ENCODE measurements at places on chromosomes 4 and X.

DNA sequence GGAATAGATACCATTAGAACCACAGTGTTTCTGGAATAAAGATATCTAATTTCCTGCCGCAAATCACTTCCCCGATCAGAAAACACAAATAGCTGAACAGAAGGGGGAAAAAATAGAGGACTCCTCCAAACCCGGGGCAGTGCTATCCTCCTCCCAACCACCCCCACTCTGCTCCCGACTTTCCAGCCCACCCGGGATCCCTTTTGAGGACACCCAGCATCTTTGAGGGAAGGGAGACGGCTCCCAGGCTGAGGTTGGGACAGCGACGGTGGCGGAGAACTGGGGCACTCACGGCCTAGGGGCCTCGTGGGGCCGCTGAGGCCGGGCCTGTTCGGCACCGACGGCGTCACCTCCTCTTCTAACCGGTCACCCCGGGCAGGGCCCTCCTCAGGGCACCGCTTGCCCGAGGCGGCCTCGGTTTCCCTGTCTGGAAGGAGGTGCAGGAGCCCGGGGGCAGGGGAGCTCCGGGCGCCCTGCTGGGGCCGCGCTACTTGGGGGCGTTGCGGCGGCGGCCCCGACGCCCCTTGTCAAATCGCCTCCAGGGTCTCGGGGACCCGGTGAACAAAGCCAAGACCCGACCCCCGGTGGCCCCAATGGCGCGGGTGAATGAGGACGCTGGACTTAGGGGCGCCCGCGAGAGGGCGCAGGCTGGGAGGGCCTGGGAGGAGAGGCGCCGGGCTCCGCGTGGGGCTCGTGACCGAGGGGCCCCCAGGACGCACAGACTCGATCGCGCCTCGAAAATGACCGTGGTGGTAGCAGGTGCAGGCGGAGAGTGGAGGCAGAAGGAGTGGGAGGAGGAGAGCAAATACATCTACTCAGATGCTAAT lies 6.9 kb upstream of the ARX start:
- DNase-seq = no peak

- DNase-seq = no peak
Measured at GRCh38 chrX:112961981-112962380, 121.3 kb upstream of the AMOT start.

GRCh38 chrX:2863646-2864045 lies 34.9 kb downstream of the GYG2 start:
- DNase-seq = no peak

DNA sequence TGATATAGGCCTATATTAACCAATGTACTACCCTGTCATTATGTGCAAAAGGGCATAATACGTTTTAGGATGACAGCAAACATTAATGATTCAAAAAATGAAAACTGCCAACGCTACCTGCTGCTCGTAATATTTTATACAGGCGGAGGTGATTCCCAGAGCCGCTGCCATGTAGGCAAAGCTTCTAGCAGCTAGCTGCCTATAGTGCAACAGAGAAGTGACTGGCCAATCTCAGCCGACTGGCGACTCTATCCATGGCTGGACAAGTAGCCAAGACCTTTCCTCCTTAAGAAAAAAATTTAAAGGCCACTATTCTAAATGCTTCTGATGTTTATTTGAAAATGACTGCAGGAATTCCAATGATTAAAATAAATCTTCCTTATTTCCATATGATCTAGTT lies 1.9 kb downstream of the PPARGC1A start:
- DNase-seq = no peak

DNA sequence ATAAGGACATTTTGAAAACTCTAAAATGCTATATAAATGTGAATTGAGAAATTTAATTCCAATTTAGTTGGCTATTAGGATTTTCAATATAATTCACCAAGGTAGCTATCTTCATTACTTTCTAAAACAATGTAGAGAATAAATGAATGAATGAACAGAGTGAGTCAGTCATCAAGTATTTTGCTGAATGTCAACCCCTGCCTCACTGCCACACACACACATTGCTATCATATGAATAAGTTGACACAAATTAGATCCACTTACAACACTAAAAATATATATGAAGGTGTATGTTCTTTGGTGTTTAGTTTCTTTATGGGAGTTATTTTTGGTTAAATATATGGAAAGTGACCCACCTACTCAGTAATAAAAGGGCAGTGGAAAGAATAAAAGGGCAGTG lies 141.4 kb upstream of the SMIM10 start:
- no peak for DNase-seq

GRCh38 chrX:68659786-68660185 lies 12.3 kb downstream of the STARD8 start:
- no peak for DNase-seq

GRCh38 chr4:172601195-172601594 lies 567.4 kb upstream of the GALNT7 start:
- no peak for DNase-seq

- DNase-seq = no peak
Measured at GRCh38 chr4:23033796-23034195, 341.1 kb downstream of the GBA3 start.

DNA sequence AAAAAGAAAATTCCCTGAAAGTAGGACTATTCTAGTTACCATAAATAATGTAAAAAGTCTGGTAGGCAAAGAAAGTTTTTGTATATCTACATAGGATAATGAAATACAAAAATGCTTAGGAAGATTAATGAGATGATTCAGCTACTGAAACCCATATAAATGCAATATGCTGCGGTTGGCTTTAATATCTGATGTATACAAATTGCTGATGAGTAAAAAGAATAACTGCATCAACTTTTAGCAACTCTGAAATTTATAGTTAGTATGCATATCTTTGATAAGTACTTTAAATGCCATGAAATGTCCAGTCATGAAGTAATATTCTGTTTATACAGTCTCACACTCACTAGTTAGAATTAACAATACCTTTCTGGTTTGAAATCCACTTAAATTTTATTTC lies 404.8 kb downstream of the TLL1 start:
- DNase-seq = no peak

GRCh38 chrX:134254511-134254910 lies 17.5 kb downstream of the CCDC160 start:
- no peak for DNase-seq
